Heart right ventricle (tissue), 16 donors: ENCODE measurements at places on chromosomes 5 and 9.

DNA sequence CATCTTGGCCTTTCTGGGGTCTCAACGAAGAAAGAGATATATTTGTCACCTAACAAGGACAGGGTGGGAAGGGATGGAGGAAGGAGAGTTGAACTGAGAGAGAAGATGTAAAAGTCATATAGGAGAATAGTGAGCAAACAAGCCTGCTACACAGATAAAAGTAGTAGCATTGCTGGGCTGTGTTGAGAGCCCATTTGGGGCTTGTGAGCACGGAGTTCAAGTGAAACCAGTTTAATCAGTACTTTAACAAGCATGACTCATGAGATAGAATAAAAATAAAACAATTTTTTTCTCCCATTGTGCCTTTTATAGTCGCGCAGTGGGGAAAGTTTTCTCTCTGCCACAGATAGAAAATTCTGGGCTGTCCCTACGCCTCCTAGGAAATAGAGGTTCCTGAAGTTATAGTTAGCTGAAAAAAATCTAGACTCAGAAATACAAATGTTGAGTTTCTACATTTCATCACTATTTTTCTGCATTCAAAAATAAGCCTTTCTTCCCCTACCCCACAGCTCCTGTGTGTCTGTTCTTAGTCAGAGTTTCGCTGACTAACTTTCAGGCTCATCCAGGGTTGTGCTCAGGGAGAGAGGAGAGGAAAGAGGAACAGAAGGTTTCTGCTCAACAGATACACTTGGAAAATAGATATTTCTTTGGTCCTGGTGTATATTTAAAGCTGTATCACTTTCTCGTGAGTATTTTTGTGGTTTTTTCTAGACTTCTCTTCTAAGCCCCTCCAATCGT, 395.8 kb upstream of the ADAMTSL1 start:
- DNase-seq = no peak

DNA sequence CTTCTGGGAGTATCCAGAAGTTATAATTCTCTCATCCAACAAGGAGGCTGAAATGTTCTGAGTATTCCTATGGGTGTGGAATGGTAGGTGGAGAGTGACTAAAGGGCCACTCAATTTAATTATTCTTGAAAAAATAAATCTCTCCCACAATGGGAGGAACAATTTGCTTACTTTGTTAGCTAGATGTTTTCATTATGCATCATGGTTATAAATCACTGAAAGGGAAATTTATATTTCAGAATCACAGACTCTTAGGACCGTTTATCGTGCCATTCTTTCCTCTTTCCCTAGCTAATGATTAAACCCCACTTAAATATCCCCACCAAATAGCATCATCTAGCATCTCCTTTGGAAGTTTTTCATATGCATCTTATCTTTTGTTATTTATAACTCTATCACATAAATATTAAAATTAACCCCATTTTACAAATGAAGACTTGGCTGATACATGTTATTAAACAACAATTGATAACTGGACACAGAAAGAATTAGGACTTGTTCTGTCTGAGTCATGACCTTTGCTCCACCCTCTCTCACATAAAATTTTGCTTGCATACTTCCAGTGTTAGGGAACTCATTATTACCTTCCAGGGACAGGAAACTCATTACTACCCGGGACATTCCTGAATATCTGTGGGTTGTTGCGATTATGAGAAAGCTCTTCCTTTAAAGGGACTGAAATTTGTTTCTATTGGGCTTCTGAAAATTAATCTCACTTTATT, 94.9 kb upstream of the NMUR2 start:
- no peak for DNase-seq

DNA sequence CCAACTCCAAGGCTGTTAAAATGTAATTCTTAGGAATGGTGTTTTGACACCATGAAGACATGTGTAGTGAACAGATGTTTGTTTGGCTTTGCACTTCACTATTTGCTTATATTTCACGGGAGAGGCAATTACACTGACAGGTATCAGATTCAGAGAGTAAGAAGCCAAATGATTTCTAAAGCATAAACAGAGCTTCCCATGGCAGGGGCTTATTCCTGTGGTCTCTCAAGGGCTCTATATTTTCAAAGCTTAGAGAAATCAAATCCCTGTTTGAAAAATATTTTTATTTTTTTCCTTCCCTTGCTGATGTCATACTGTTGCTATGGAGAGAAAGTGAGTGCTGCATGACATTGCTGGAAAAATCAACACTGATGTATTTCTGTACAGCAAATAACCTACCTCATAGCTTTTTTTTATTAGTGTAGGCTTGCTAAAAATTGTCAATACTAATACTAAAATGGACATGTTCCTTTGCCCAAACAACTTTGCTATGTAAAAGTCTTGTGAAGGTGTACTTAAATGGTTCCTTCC, 161.4 kb downstream of the GIN1 start:
- no peak for DNase-seq

DNA sequence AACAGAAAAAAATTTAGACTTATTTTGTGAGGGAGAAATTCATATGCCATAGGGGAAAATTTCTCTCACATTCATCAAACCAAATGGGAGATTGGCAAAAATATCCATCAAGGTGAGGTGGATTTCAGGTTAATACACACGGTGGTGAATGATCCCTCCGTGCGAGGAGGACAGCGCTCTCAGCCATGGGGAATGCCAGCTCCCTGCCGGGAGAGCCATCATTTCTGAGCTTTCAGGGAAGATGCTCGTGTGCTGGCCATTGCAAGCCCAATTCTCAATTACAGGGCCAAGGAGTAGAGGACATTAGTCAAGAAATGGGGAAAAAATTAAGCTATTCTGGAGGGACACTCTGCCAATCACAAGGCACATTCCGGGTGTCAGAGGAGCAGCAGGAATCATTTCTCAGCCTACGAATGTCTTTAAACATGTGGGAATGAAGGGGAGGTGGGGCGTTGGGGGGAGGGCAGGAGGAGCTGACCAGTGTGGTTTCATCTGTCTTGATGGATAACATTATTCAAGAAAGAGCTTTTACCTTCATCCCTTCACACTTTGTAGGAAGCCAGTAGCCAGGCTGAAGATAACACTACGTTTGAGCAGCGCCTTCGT, 165.5 kb downstream of the DAB2IP start:
- no peak for DNase-seq

GRCh38 chr5:16812448-16812847, 123.6 kb downstream of the MYO10 start:
- DNase-seq = no peak

- no peak for DNase-seq
These were observed 30.7 kb downstream of the UHRF2 start for GRCh38 chr9:6443661-6444060.

DNA sequence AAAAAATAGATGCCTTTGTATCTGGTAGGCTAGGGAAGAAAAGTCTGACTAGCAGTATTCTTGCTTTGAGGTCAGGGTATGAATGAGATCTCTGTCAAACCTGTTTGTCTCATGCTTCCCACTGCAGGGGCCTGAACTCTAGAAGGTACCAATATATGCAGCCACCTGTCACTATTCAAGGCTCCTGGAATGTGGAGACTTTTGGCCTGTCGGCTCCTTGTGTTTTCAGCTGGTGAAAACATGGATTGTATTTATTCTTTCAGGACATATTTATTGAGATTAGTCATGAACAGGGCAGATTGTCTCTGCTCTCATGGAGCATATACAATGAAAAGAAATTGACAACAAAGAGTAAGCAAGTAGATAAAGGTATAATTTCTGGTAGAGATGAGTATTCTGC, 255.8 kb downstream of the ARHGAP26 start:
- DNase-seq = no peak

DNA sequence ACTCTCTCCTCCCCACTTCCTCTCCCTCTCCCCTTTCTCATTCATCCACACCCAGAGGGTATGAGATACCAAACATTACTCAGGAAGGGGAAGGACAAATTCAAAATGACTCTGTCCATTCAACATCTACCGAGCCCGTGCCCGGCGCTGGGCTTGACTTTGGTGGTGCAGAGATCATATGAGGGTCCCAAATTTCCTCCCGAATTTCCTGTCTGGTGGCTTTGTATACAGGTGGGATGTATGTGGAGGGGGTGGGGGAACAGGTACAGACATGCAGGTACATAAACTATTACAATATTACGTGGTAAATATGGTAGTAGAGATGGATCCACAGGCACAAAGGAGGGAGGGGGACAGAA, 21.8 kb upstream of the GABRP start:
- no peak for DNase-seq

DNA sequence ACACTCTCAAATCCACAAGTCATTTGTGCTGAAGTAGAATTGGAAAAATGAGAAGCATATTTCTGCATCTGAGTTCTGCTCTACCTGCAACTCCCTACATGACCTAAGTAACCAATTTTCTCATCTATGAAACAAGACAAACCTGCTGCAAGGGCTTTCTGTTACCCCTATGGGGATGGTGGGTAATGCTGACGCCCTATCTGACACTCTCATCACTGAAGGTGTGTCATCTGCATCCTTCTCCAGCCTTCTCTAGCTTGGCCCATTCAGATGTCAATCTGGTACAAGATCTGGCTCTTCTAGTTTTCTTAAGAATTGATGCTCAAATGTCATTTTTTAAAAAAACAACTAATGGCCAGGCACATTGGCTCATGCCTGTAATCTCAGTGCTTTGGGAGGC, 73.8 kb downstream of the RFX3 start:
- no peak for DNase-seq

DNA sequence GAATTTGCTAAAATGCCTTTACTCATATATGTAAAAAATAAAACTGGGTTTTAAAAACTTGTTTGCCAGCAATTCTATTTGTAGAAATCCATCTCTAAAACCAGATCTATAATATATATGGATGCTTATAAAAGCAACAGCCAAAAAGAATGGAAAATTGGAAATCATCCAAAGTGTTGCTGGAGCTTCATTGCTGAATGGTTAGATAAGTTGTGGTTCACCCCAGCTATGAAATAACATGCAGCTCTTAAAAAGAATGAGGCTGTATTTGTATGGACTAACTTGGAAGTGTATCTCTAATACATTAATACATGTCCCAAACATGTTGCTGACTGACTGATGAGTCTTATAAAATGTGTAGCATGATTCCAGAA, 76.2 kb downstream of the STK10 start:
- no peak for DNase-seq
